ENCODE measurements at places on chromosomes 1 and 21.

- DNase-seq = no peak
These were observed 11.2 kb upstream of the GSTM4 start for GRCh38 chr1:109644670-109645069.

- no peak for DNase-seq
These were observed 56.1 kb upstream of the CAMK1G start for GRCh38 chr1:209527372-209527771.

- peak; percentile 35 for DNase-seq
These were observed 56.8 kb upstream of the PRDX6 start for GRCh38 chr1:173420330-173420806.

DNA sequence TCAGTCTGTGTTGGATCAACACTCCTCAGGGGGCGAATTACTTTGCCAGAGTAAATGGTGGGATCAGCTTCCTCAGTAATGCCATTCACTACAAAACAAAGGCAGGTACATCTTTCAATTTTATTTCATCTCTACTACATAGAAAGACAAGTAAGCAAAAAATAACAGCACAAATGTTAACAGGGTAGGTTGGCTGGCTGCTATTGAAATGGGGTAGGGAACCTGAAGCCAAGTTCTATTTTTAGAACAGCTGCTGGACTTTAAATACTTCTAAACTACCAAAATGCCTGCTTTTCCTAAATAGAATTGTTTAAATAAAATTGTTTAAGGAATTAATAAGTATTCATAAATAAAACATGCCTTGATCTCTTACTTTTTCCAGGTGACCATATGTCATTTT is 7.3 kb upstream of the NRAS start:
- no peak for DNase-seq

DNA sequence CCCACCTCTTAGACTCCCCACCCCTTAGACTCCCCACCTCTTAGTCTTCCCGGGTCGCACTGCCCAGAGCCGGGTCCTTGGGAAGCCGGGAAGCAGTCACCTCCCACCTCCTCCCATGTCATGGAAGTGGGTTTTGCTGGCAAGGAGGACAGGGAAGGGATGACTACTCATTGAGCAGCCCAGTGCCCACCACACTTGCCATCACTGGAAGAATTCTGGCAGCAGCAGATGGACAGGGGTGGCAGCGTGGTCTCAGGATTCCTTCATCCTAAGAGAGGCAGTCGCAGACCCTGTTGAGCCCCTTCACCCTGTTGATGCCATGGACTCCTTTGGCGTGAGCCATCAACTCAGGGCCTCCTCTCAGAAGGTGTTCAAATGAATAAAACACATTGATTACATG is 140.8 kb downstream of the PGBD5 start:
- DNase-seq = no peak

DNA sequence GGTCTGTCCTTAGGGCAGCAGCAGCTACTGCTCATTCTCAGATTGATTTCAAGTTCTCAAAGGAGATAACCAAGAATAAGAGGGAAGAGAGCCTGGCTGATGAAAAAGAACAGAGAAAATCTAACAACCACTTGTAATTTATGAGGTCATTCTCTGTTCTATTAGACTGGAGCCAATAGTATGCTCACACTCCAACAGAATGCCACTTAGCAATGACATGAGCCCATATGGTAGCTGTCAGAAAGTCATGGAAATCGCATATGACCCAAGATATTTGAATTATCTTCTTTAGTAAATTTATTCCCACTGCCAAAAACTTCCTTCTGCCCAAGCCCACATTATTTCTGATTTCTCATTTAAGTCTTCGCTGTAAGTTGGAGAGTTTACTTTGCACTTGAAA is 53.7 kb upstream of the PLA2G4A start:
- no peak for DNase-seq

GRCh38 chr1:81458186-81458585 is 342.5 kb upstream of the ADGRL2 start:
- no peak for DNase-seq

GRCh38 chr1:119093721-119094120 is 46.7 kb downstream of the WARS2 start:
- no peak for DNase-seq

DNA sequence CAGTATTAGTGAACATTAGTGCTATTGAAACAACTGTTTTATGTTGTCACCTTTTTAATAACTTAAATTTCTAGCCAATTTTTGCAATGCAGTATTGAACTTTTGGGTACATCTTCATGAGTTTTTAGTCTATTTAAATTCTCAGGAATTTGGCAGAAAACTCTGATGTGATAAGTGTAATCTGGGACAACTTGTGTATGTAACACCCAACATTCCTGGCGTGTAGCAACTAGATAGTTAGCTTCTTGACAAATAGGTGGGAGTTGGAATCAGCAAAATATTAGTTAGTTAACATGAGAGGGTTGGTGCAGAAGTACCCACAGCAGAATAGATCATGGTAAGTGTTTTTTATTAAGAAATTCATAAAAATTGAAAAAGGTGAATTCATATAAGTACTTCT is 111.6 kb downstream of the ITSN1 start:
- DNase-seq = no peak

GRCh38 chr1:201375169-201375568 is 2.3 kb downstream of the TNNT2 start:
- DNase-seq = no peak

- DNase-seq = no peak
These were observed 59.8 kb downstream of the PLEKHA6 start for GRCh38 chr1:204299814-204300365.

Data from T-helper 17 cell (primary cell).